NCI-H2081 (cell line): ENCODE measurements at places on chromosomes 2 and 18.

GRCh38 chr2:228673876-228674554, 492.5 kb upstream of the SPHKAP start:
- no peak for DNase-seq

DNA sequence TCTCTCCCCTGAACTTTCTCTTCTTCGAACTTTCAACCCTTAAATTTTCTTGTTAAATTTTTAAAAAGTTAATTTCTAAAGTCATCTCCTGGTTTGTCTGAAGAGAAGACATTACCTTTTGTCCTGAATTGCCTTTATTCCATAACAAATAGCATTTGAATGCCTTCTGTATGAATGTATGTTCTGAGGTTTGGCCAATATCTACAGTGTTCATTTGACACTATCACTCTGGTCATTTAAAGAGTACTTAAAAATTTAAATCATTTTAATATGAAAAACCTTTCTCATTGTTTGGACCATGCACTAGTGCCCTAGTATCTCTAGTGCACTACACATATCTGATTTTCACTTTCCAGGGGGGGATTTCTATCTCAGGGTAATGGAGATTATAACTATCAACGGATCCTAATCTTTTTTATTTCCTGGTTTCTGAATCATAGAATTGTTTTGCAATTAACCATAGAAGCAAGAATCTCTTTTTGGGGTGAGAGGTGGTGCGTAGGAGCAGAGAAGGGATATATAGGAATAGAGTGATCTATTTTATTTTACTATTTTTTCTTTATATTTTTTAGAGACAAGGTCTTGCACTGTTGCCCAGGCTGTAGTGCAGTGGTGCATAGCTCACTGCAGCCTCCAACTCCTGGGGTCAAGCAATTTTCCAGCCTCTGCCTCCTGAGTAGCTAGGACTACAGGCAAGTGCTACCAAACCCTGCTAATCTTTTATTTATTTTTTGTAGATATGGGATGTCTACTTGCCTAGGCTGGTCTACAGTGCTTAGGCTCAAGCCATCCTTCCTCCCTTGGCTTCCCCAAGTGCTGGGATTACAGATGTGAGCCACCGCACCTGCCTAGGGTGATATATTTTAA, 25.5 kb downstream of the TANC1 start:
- no peak for DNase-seq

- DNase-seq, result no peak
Observed at GRCh38 chr18:72444798-72445155, 99.4 kb downstream of the CBLN2 start.

- DNase-seq, result no peak
Observed at GRCh38 chr18:40897884-40898283, 1057.2 kb upstream of the PIK3C3 start.

GRCh38 chr2:1887915-1888314, 143.6 kb upstream of the PXDN start:
- peak; percentile 34 for DNase-seq

- no peak for DNase-seq
Observed at GRCh38 chr2:230721712-230722111, 9.1 kb downstream of the CAB39 start.

DNA sequence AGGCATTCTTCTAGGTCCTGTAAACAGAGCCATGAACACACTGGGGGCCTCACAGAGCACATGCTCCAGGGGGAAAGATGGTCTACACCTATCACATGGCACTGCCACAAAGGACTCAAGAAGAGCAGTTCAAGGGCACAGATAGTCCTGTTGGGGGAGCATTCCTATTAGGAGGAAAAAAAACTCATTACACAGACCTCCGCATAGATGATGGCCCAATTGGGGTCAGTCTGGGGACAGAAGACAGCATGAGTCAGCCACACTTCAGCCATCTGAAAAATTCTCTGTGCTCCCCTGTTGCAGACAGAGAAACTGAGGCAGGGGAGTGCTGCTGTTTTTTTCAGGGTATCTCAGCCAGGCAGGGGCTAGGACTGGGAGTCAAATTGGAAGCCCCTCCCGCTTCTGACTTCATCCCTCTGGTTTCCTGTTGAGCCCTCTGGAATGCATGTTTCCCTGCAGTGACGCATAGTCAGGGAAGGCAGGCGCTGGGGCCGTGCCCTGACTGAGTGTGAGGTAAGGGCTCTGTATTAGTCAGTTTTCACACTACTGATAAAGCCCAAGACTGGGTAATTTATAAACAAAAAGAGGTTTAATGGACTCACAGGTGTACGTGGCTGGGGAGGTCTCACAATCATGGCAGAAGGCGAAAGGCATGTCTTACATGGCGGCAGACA, 67.9 kb downstream of the RHOB start:
- DNase-seq, result no peak

DNA sequence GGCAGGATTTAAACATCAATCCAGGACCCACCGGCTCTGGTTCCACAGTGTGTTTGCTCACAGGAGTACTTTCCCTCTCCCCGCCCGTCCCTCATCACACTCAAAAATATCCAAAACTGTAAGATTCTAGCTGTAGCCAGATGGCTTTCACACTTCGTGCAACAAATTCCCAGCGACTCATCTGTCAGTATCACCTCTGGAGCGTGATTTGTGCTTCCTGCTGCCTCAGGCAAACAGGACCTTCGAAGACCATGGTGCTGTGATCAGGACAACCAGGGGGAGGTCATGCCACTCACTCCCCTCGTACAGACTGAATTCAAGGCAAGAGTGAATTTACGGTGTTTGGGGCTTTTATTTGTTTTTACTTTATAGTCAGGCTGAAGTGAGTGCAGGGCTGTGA, 154.5 kb upstream of the PID1 start:
- DNase-seq, result no peak

DNA sequence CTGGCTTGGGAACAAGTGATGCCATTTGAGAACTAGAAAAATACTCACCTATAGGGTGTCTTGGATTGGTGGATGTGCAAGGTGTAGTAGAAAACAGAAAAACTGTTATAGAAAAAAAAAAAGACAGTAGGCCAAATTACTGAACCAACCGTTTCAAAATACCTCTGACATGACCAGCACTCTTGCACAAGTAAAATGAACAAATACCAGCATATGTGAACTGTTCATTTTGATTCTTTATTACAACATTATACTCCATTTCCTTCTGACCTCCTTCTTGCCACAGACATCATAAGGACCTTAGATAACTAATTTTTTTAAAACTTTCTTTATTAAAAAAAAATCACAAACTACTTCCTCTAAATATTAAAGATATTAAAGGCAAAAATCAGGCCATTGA, 125.5 kb downstream of the ATAD2B start:
- DNase-seq, result no peak

DNA sequence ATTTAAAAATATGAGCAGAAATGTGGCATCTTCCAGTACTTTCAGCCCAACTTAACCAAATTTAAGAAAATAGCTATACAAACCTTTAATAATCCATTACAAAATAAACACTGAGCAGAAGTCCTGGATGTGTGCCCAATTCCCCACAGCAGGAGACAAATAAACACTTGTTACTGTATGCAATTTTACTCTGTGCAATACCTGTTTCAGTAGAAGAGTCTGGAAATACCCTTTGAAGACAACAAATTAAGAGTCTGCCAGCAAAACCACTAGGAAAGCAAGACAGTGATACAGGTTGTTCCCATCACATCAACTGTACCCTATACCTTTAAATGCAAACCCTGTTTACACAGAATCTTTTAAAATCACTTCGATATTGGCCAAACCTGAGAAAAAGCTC, 41.4 kb upstream of the RNU4ATAC start:
- DNase-seq, result peak; percentile 75

DNA sequence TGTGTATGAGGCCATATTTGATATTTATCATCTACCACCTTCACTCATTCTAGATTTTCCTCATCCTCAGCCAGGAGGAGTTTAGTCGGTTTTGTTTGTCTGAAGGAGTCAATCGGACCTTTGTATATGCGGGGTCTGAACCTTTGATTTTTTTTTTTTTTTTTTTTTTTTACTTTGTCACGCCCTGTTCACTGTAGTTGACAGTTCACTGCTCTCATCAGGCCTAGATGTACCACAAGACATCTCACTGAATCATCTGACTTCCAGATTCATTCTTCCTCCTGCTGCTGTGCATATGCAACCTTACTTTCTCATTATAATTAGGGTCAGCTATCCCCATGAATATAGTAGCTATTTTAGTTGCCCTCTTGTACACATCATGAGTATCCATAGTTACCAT, 133.2 kb downstream of the ARHGAP15 start:
- no peak for DNase-seq

GRCh38 chr2:235639885-235640284, 146.0 kb downstream of the AGAP1 start:
- DNase-seq, result no peak
